ENCODE measurements at places on chromosomes 12 and 14. TPM values are rescaled to one million over a fixed set of nuclear protein-coding genes. Genes with fewer than 3 reads are reported as not detected.

DNA sequence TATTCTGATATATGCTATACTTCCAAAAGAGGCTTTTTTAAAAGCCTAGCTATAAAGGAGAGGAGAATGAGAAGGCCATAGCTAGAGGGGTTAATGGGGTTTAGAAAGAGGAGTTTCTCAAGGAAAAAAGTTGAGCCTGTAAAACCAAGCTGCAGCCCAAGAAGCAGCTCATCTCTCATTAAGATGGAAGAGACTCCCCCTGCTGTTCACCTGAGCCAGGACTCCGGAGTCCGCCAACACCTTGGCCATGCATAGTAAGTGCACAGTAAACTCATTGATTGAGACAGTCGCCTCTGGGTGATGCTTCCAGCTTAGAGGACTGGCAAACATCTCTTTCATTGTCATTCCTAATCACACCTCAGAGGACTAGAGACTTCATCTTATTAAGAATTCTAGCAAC is 46.2 kb downstream of the ANO2 start:
- no peak for DNase-seq

GRCh38 chr12:115208098-115208497 is 524.1 kb upstream of the TBX3 start:
- no peak for DNase-seq

DNA sequence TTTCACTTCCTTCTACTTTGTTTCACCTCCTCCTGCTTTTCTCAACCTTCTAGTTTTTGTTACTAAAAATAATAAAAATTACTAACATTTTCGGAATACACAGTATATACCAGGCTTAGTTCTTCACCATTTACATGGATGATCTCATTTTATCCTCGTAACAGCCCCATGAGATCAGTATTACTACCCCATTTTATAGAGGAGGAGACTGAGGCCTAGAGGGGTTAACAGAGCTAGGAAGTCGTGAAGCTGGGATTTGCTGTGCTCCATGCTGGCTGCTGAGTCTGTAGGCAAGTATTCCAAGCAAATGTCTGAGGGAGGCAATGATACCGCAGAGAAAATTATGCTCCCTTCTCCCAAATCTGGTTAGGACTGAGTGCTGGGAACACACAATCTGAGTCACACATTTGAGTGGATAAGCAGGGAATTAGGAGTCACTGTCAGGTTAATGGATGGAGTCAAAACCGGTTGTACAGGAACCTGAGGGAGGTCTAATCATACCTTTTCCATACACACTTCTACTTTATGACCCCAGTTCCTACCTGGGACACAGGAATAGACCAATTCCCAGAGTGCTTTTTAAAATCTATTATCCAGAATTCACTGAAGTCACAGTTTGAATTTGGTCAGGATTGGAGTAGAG is 51.1 kb downstream of the ZFYVE26 start:
- DNase-seq: no peak

GRCh38 chr12:96108321-96108720 is 72.9 kb upstream of the LTA4H start:
- no peak for DNase-seq

GRCh38 chr14:58607952-58608317 is 29.8 kb upstream of the DACT1 start:
- no peak for DNase-seq

DNA sequence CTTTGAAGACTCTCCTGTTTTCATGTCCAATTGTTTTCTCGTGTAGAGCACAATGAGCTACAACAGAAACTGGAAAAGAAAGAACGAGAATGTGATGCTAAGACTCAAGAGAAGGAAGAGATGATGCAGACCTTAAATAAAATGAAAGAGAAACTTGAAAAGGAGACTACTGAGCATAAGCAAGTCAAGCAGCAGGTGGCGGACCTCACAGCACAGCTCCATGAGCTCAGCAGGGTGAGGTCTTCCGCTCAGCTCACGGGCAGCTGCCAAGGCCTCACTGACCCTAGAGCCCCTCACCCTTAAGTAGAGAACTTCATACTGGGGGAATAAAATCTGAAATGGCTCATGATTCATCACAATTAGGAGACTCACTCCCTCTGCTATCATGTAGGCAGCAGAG is 134.7 kb downstream of the GPR135 start:
- no peak for DNase-seq

DNA sequence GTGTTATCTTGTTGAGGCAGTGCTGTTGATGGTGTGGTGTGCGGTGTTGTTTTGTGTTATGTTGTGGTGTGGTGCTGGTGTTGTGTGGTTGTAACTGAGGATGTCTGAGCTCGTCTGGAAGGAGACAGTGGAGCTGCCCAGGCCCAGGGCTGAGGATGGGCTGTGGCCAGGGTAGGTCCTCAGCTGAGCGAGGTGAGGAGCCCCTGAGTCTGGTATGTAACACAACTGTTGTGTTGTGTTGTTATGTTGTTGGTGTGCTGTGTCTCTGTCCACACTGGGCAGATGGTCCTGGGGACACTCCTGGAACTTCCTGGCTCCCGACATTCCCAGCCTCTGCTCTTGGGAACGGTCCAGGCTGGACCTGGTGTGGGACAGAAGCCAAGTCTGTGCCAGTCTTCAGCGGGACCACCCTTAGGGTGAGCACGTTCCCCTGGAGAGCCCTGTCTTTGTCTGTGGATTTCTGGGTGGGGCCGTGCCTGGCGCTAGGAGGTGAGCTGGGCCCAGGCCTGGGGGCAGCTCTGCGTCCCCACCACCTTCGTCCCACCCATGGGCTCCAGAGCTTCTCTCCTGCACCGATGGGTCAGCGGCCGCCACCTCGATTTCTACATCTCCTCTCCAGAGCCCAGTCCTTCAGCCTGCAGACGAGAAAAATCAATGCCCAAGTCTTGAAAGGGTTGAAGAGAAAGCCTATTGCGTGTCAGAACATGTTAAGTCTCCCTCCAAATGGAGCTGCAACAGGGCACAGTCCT is 27.4 kb upstream of the SFSWAP start:
- no peak for DNase-seq

DNA sequence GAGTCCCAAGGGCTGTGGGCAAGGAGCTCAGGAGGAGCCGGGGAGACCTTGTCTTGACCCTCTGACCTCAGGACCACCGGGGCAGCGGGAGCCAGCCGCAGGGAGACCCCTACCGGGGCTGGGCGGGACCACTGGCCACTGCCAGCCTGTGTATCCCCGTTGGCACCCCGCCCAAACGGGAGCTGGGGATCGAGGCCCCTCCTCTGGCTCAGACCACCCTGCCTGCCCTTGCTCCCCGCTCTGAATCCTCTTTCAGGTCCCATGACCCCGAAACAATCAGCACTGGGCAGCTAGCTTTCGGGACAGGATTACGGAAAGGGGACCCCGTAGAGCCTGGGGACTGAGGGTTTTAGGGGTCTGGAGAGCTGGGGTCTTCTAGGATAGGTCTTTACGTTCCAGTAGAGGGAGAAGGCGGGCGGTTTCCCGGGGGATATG is 1.3 kb downstream of the GLI1 start:
- DNase-seq: no peak

GRCh38 chr12:68621472-68622081 is 10.9 kb downstream of the RAP1B start:
- DNase-seq: no peak

DNA sequence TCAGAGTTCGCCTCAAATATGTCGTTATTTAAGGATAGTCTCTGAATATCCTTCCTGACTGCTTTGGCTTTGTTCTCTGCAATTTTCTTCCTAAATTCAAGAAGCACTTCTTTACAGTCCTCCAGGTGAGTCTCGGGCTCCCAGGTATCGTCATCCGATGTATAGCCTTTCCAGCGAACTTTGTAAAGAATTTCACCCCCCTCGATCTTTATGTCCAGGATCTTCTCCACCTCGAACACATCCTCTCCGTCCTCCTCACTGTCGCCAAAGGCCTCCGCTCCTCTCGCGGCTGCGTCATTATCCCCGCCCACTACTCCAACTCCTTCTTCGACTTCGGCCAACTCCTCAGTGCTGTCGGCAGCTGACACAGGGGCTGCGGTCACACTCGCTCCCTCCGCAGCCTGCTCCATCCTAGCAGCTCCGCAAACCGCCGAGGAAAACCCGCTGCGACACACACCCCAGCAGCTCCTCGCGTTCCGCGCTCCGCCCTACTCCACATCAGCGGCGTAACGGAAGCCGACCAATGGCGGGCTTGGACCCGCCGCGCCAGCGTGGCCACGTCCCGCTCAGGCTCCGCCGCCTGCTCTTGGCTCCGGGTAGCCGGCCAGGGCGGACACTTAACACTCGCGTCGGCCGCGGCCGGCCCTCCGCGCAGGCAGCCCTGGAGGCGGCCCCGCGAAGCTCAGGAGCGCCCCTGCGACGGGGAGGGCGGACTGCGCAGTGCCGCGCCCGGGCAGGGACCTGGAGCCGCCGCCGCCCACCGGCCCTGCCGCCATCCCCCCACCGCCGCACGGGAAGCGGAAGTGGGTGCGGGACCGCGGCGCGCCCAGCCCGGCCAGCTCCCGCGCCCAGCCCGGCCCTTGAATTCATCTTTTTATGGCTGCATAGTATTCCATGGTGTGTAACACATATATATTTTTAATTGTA is 4.1 kb downstream of the CD163L1 start:
- DNase-seq: peak; percentile 69

DNA sequence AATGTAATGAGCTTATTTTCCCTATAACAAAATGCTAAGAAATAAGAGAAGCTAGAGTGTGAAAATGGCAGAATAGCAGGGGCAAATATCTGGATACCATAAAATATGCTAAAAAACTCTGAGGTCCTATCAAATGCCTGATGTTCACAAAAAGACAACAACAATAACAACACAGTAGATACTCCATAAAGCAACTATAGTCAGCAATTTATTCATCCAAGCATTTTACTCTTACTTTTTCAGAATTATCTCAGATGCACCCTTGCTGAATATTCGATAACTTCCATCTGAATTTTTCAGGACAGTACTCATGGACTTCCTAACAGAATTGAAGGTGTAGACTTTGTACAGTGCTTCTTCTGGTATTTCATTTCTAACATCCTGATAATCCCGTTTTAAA is 88.9 kb downstream of the ATP2B1 start:
- no peak for DNase-seq

DNA sequence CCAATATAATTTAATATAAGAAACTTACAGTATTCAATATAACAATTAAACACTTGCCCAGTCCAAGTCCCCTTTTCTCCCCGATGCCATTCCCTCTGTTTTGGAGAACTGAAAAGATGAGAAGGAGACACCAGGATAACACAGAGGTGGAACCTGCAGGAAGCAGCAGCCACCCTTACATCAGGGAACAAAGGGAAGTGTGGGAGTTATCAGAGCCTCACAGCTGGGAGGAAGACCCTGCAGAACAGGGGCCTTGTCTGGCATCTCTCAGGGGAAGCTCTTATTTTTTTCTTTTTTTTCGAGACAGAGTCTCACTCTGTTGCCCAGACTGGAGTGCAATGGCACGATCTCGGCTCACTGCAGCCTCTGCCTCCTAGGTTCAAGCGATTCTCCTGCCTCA is 52.6 kb downstream of the CALM1 start:
- no peak for DNase-seq

- DNase-seq: no peak
Observed at GRCh38 chr14:102916347-102917055, 6.0 kb upstream of the AMN start.

GRCh38 chr14:26363689-26364088 is 234.1 kb downstream of the NOVA1 start:
- no peak for DNase-seq

DNA sequence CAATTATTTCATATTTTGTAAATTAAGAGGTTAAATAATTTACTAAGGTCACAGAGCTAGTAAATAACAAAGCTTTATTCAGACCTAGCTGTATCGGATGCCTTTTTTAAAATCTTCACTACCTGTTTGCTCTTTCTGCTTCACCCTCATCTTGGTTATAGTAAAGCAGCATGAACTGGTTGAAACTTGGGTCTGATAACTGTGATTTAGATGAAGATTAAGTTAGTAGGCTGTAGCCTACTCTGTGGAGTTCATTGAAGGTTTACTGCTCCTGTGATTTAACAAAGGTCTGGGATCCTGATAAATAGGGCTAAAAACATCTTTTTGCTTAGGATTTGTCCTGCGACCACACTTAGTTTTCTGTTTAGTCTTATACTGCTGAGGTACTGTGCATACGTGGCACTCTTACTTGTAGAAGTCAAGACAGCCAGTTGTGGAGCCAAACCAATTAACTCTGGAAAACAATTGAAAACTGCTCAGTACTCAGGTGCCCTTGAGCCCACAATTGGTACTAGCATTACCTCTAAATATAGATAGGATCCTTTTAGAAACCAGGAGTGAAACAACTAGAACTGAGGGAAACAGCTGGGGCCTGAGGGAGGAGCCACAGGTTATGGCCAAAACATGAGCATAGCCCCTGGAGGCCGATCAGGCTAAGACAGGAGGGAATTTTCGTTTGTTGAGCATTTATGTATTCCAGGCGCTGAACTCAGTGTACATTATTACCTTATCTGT is 2.3 kb downstream of the SPATS2 start:
- peak; percentile 43 for DNase-seq

- no peak for DNase-seq
Observed at GRCh38 chr12:68138480-68138879, 21.1 kb downstream of the IFNG start.

DNA sequence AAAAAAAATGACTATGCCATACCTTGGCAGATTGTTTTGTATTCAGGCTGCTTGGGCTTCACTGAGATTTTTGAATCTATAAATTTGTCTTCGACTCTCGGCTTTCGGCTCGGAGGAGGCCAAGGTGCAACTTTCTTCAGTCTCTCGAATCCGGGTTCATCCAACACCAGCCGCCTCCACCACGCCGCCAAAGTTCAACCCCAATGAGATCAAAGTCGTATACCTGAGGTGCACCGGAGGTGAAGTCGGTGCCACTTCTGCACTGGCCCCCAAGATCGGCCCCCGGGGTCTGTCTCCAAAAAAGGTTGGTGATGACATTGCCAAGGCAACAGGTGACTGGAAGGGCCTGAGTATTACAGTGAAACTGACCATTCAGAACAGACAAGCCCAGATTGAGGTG is 12.4 kb upstream of the SPPL3 start:
- DNase-seq: no peak

GRCh38 chr12:105399428-105400081 is 69.1 kb downstream of the C12orf75 start:
- DNase-seq: no peak

DNA sequence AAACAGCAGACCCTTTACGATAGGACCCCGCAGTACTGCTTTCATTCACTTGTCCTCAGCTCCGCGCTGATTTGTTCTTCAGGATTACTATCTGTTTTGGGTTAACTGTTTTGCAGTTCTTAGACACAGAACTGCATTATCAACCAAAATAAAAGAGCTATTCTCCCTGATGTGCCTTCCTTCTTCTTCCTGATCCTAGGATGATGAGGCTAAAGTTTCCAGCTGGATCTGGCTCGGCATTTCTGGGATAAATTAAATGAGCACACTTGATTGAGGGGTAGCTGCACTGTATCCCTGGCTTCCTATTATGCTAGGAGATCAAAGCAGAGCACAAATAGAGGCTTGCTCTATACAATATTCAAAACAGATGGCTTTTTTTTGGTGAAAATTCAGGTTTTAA is 165.7 kb downstream of the FBXL14 start:
- no peak for DNase-seq

GRCh38 chr14:26597589-26598080 is at the start of gene NOVA1:
TSS of gene NOVA1 (minus strand) at chr14:26598033. CDS start at chr14:26597436, 597 bp downstream.
- DNase-seq: no peak

The PPM1H gene
- 4.6 TPM for polyA plus RNA-seq

The SLC8A3 gene
- polyA plus RNA-seq: 0.12 TPM

The ASIC1 gene
- 2.6 TPM for polyA plus RNA-seq

The TMEM260 gene
- 2.9 TPM for polyA plus RNA-seq

The CD9 gene
- 124 TPM for polyA plus RNA-seq

The WDHD1 gene
- polyA plus RNA-seq: 0.87 TPM

The ZC2HC1C gene
- 1.9 TPM for polyA plus RNA-seq

The EML5 gene
- 0.19 TPM for polyA plus RNA-seq

The APOF gene
- not detected for polyA plus RNA-seq

The TBX3 gene
- 2.5 TPM for polyA plus RNA-seq

Measured in stomach (tissue), 19 donors.